Activated naive CD8-positive, alpha-beta T cell treated with anti-CD3 and anti-CD28 coated beads, Interleukin-2, amount 10 ng/mL, durations not matched to agents 7 days and 5 days (primary cell): ENCODE measurements at places on chromosomes 4 and X. TPM values are rescaled to one million over a fixed set of nuclear protein-coding genes. Genes with fewer than 3 reads are reported as not detected.

DNA sequence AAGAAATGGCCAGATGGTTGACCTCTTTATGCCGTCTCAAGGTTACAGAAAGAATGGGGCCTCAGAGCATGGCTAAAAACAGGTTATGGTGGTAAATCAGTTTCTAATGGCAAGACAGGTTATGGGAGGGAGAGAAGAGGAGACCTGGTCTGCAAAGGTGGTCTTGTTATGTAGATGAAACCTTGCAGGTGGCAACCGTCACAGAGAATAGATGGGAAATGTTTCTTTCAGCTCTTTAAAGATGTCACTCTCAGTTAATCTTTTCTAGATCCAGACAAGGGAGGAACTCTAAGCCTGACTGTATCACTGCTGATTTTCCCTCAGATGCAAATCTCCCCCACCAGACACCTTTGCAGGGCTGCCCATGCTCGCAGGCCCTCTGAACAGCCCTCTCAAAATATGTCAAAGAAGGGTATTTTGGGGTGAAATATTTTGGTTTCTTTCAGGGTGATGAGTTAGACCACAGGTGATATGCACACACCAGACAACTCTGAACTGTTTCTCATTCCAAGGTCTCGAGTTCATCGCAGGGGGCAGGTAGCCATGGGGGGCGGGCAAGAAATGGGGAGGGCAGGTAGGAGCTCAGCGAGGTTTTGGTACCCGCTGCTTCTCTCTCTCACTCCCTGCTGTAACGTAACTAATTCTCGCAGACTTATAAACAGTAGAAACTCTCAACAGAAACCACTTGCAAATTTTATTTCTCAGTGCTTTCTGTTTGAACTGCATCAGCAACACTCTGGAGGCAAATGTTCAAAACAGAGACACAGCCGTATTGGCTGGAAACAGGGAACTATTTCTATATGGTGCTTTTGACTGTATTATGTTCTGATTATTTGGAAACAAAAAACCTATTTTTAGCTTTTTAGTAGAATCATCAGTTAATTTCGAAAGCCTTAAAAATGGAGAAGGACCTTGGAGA is 32.4 kb downstream of the CASP3 start:
- DNase-seq = no peak

- no peak for DNase-seq
These were observed 178.7 kb upstream of the RBPJ start for GRCh38 chr4:26141911-26142638.

GRCh38 chr4:19254486-19254885 is 997.2 kb upstream of the SLIT2 start:
- DNase-seq = no peak

GRCh38 chr4:60020389-60020788 is 1179.7 kb upstream of the ADGRL3 start:
- no peak for DNase-seq

GRCh38 chrX:9466736-9467135 is 1.9 kb downstream of the TBL1X start:
- DNase-seq = no peak

The GNL3L gene
- total RNA-seq = 43.7 TPM

The CT45A3 gene
- total RNA-seq = not detected

The IL15 gene
- 4.5 TPM for total RNA-seq

The ADRA2C gene
- total RNA-seq = not detected

- DNase-seq = no peak
These were observed 88.1 kb downstream of the FSTL5 start for GRCh38 chr4:162075726-162076125.

DNA sequence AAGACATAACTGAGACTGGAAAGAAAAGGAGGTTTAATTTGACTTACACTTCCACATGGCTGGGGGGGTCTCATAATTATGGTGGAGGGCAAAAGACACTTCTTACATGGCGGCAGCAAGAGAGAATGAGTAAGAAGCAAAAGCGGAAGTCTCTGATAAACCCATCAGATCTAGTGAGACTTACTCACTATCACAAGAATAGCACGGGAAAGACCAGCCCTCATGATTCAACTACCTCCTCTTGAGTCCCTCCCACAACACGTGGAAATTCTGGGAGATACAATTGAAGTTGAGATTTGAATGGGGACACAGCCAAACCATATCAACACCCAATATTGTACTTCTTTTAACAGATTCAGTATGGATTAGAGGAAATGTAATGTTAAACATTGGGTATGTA is 646.6 kb downstream of the ANKRD50 start:
- DNase-seq = no peak

GRCh38 chr4:142818031-142818430 is 28.1 kb downstream of the INPP4B start:
- DNase-seq = no peak

The ASB5 gene
- total RNA-seq = not detected
